Upper lobe of left lung (tissue), 6 donors: ENCODE measurements at places on chromosomes 4 and X. TPM values are rescaled to one million over a fixed set of nuclear protein-coding genes. Genes with fewer than 3 reads are reported as not detected.
A peak's percentile ranks its signal among the peaks of the same experiment; 100 is the strongest.

The HSFX2 gene
- 0.49 TPM for total RNA-seq

The HMGB2 gene
- total RNA-seq: 56.6 TPM

The GBA3 gene
- 1.6 TPM for total RNA-seq

The BMP3 gene
- total RNA-seq: 3.4 TPM

The TMEM47 gene
- 15.4 TPM for total RNA-seq

The SH3D19 gene
- total RNA-seq: 225 TPM

The PAGE2B gene
- total RNA-seq: not detected

DNA sequence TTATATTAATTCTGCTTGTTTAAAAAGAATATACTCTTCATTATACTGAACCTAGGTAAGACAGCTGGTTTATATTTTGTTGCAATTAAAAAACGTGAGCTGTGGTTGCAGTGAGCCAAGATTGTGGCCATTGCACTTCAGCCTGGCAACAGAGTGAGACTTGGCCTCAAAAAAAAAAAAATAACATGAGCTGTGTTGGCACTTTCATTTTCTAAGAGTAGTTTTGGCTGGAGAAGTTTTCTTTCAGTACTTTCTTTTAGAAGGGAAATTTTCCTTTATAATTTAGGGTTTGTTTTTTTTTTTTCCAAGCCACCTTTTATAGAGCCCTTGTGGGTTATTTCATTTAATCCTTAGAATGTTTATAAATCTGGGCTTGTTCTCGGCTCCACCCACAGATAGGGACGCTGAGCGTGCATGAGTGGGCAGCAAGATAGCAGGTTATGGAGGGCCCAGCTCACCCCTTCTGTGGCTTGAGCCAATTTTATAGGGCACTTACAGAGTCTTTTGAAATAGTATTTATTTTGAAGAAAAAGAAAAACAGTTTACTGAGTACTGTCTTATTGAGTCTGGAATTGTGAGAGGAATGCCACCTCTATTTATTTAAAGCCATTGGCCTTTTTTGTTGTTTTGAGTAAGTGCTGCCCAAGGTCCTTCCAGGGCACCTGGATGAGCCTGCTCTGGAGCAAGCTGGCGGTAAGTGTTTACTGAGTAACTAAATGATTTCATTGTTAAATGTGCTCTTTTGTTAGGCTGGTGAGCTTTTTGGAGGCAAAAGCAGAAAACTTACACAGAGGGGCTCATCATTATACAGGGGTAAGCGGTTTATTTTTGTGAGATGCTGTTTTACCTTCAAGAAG is 60.9 kb downstream of the HTT start:
- no peak for DNase-seq

- DNase-seq: peak; percentile 21
These were observed 25.5 kb downstream of the NELFA start for GRCh38 chr4:1983053-1983845.

- DNase-seq: no peak
These were observed 247.1 kb upstream of the ETNPPL start for GRCh38 chr4:109009909-109010308.

DNA sequence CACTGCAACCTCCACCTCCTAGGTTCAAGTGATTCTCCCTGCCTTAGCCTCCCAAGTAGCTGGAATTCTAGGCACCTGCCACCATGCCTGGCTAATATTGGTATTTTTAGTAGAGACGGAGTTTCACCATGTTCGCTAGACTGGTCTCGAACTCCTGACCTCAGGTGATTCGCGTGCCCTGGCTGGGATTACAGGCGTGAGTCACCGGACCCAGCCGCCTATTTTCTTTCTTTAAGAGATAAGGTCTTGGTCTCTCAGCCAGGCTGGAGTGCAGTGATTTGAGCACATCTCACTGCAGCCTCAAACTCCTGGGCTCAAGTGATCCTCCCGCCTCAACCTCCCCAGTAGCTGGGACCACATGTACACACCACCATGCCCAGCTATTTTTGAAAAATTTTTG is 166.5 kb downstream of the DHRSX start:
- DNase-seq: no peak

DNA sequence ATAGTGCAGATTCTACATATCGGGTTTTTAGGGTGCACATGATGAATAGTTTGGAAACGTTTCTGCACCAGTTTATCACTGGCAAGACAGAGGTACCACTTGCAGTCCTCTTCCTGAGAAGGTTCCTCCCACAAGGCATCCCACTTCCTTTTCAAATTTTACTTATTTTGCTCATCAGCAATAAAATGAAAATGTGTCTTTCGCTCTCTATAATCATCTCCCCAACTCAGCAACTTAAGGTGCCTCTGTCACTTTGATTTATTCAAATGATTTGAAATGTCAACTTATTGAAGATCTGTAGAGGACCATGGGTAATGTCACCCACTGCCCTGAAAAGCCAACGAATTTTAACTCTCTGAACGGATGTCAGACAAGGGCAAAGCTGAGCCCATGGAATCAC is 53.2 kb downstream of the VGLL1 start:
- DNase-seq: no peak

DNA sequence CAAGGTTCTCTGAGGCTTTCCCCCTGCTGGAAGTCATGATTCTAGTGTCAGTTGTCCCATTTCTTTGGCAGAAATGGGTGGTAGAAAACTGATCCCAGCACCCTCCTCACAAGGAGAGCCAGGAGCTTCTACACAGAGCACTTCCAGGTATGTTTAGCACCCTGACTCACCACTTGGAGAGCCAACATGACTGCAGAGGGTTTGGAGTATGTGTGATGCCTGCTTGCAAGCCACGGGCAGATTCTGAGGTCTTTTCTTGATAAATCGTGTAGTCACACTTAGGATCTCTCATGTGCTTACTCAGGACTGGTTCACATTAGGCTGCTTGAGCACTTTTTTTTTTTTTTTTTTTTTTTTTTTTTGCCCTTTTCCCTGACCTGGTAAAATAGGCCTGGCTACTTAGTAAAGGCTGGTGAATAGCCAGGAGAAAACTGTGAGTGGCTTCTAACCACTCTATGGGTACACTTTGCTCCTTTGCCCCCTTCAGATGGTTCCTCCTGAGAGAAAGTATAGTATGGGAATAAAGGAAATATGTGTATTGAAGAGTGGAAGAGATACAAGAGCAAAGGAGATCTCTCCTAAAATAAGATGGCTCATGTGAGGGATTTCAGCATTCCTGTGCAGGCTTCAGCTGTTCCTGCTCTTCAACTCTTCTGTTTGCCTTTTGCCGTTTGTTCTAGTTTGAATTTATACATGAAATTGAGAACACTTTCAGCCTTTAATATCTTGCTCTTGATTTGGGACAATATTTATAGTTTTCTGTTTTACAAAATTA is 103.6 kb downstream of the EMCN start:
- no peak for DNase-seq

DNA sequence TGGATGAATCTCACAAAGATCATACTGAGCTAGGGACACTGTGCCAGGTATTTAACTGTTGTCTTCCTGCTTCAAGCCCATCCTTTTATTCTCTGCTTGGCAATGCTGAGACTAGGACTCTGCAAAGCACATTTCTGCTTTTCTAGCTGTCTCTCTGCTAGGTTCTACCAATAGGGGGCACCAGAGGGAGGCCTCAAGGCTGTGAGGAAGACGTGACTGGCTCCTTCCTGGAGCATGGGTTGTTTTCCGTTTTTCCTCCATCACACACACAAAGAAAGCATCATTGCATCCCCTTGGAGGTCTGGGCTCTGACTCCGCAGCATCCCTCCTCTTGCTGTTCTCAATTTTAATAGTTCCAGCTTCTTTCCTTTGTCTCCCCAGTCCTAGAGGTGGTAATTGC is 10.9 kb upstream of the DCTD start:
- DNase-seq: no peak

DNA sequence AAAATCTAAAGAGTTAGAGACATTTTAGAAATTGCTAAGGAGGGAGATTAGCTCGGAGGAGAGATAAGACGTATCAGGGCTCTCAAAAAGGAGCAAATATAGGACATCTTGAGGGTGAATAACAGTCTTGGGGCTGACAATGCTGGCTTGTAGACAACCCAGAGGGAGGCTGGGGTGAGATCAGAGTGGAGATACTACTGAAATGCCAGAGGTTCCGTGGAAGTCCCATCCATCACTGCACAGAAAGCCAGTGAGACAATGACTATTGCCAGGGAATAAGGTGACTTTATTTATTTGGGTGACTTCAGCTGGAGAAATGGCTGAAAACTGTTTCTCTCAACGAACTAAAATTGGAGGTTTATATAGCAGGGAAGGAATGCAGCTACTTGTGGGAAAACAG is 838.1 kb upstream of the AGA start:
- DNase-seq: no peak
